ENCODE measurements at places on chromosomes 2 and 18. TPM values are rescaled to one million over a fixed set of nuclear protein-coding genes. Genes with fewer than 3 reads are reported as not detected.

Gene CRACDL
- total RNA-seq = 4.1 TPM

Gene NYAP2
- total RNA-seq = not detected

Gene ZSWIM2
- not detected for total RNA-seq

Gene GCG
- not detected for total RNA-seq

Gene TTR
- total RNA-seq = not detected

Gene DSC2
- 0.14 TPM for total RNA-seq

Gene GPR55
- total RNA-seq = not detected

Gene DCDC2C
- not detected for total RNA-seq

Gene POTEI
- 0.66 TPM for total RNA-seq

Gene TBR1
- total RNA-seq = under 0.01 TPM

Gene AP1S3
- 3.7 TPM for total RNA-seq

Gene RAB27B
- 0.27 TPM for total RNA-seq

Gene CCDC85A
- total RNA-seq = 15.4 TPM

Gene CFAP53
- total RNA-seq = 0.07 TPM

Gene EGR4
- not detected for total RNA-seq

Gene NEB
- total RNA-seq = 1.3 TPM

Gene ITGA4
- 3.7 TPM for total RNA-seq

Gene CPS1
- total RNA-seq = 12.8 TPM

Gene PRPF40A
- 195 TPM for total RNA-seq
